ENCODE measurements at places on chromosomes 16 and 17. TPM values are rescaled to one million over a fixed set of nuclear protein-coding genes. Genes with fewer than 3 reads are reported as not detected.

DNAI2 gene
- total RNA-seq: not detected

PERCC1 gene
- total RNA-seq: not detected

NAGLU gene
- 32.9 TPM for total RNA-seq

ASPHD1 gene
- total RNA-seq: 1.0 TPM

ACAP1 gene
- total RNA-seq: 1.5 TPM

CHD9NB gene
- 1.2 TPM for total RNA-seq

GNAO1 gene
- 0.26 TPM for total RNA-seq

NPIPA5 gene
- not detected for total RNA-seq

USP10 gene
- 36.6 TPM for total RNA-seq

DNA sequence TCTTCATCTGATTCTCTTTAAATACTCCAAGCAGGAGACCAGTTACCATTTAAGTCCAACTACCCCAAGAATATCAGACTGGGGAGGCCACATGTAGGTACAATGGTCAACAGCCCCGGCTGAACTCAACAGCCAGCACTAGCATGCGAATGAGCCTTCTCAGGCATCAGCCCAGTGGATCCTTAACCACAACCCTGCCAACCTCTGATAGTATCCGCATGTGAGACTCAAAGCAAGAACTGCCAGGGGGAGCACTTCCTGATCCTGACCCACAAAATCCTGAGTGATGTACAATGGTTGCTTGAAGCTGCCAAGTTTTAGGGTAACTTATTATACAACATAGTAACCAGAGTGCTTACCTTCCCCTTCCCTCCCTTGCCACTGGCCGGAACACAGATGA is 4.0 kb downstream of the PYY start:
- no peak overlapping the region for H3K4me3 ChIP-seq
- DNase-seq: no peak
- no peaks in the 10 kb centered on the region for H3K36me3 ChIP-seq
- no peak overlapping the region for H3K27ac ChIP-seq

DNA sequence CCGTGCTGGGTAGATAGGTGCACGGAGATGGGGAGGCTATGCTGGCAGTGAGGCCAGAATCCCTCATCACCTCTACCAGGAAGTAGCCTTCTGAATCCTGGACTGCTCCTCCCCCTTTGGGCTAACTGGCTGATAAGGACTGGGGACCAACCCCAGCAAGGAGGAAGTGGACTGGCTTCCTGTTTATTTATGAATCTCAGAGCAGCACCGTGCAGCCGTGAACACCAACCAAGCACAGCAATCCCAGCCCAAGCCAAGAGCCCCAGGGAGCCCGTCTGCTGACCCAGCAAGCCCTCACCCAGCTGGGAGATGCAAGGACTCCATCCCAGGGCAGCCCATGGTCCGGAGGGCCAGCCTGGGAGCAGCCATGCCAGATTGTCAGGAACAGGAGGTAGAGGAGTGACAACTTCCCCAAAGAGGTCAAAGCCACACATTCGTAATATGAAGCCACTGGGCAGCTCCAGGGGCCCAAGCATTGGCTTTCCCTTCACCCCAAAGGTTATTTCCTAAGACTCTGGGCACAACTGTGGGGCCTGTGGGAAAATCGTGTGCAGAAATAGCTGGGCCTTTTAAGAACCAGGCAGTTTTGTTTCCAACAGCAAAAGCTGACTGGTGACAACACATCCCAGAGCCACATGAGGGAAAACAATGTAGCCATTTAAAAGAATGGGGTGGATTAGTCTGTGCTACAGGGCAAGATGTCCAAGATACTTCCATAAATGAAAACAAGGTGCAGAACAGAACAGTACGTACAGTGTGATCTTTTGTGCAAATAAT is 23.9 kb downstream of the PHB1 start:
- no peaks in the 10 kb centered on the region for H3K36me3 ChIP-seq
- H3K4me3 ChIP-seq: no peak overlapping the region
- no peaks in the 10 kb centered on the region for H3K27me3 ChIP-seq
- no peak for DNase-seq
- no peaks in the 10 kb centered on the region for H3K4me1 ChIP-seq

DNA sequence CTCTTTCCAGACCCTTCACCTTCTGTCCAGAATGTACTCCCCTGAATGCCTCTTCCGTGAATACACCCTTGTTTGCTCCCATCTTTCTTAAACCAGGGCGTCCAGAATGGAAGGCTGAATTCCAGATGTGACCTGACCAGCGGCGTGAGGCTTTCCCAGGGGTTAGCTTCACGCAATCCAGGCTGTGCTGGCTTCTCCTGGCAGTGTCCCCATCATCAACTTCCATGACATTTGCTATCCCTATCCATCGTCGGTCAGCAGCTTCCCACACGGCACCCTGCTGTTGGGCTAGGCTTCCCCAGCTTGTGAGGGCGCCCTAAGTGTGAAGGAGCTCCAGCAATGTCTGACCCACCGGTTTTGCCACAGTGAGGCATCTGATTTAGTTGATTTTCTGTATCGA is 339.8 kb upstream of the TNRC6C start:
- H3K36me3 ChIP-seq: no peaks in the 10 kb centered on the region
- no peaks in the 10 kb centered on the region for H3K27me3 ChIP-seq
- DNase-seq: no peak

GRCh38 chr16:3908951-3909437 is 28.5 kb upstream of the CREBBP start:
- H3K27ac ChIP-seq: no peak overlapping the region
- no peaks in the 10 kb centered on the region for H3K36me3 ChIP-seq
- H3K27me3 ChIP-seq: no peaks in the 10 kb centered on the region
- no peak overlapping the region for H3K4me3 ChIP-seq
- DNase-seq: no peak

- H3K27me3 ChIP-seq: no peaks in the 10 kb centered on the region
- H3K4me3 ChIP-seq: no peak overlapping the region
- no peaks in the 10 kb centered on the region for H3K36me3 ChIP-seq
- H3K4me1 ChIP-seq: no peaks in the 10 kb centered on the region
- no peak for DNase-seq
Observed at GRCh38 chr16:67490335-67491096, 7.2 kb upstream of the AGRP start.

DNA sequence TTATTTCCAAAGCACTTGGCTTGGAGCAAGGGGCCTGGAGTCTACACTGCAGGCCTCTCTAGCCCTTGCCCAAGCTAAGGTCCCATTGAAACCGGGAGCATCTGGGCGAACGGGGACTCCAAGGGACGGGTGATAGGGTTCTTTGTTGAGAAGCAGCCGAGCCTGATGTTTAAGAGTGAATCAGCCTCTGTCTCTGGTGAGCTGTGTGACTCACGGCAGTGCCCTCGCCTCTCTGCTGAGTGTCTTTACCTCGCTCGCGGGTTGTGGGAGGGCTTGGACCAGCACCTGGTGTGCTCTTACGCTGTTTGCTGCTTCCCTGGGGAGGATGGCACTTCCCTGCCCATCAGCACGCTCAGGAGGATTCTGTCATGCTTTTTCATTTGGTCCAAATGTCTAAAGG is 1.3 kb downstream of the HGS start:
- DNase-seq: no peak
- no peak overlapping the region for H3K27ac ChIP-seq
- H3K4me1 ChIP-seq: peaks cover 19% of the 10 kb centered on the region

GRCh38 chr16:50244504-50245416 is 21.6 kb upstream of the ADCY7 start:
- DNase-seq: no peak
- peak overlapping the region; percentile 46 for H3K4me3 ChIP-seq
- no peaks in the 10 kb centered on the region for H3K4me1 ChIP-seq
- H3K27ac ChIP-seq: no peak overlapping the region
- H3K36me3 ChIP-seq: no peaks in the 10 kb centered on the region

GRCh38 chr17:77089124-77089490 is 51.7 kb upstream of the SEC14L1 start:
- peak overlapping the region; percentile 95 for H3K27ac ChIP-seq
- peaks cover 4% of the 10 kb centered on the region for H3K4me1 ChIP-seq
- no peaks in the 10 kb centered on the region for H3K27me3 ChIP-seq

GRCh38 chr16:2712546-2712945 is 7.5 kb downstream of the PRSS27 start:
- DNase-seq: no peak
- H3K27ac ChIP-seq: no peak overlapping the region
- no peaks in the 10 kb centered on the region for H3K36me3 ChIP-seq
- no peak overlapping the region for H3K4me3 ChIP-seq

DNA sequence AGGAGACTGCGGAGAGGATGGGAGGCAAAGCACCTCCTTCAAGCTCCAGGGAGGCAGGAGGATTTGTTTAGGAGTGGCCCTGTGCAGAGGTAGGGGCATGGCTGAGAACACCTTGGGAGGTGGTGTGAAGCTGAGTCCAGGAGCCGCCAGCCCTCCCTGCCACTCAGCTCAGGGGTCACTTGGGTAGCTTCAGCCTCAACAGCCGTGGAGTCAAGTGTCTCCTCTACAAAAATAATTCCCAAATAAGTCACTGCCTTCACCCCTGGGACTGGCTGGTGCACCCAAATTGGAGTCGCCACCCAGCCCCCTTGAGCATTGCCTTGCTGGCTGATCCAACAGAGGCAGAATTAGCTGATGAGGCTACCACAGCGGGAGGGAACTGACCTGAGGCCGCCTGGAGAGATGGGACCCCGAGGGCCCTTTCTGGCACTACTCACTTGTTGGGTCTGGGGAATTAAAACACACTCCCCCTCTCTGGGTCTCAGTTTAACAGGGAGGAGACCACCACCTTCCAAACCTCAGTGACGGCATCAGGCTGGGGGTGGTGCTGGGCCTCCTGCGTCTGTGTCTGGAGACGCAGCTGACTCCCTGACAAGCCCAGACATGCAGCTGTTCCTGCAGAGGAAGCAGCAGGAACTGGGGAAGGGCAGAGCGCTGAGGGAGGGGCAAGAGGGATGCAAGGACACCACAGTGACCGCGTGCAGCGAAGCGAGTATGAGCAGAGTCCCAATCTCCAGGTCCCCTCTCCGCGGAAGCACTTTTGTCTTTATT is 87.9 kb upstream of the TOB1 start:
- peak overlapping the region; percentile 68 for H3K27ac ChIP-seq
- no peak for DNase-seq
- H3K4me1 ChIP-seq: peaks cover 3% of the 10 kb centered on the region
- H3K36me3 ChIP-seq: no peaks in the 10 kb centered on the region
- no peak overlapping the region for H3K4me3 ChIP-seq

DNA sequence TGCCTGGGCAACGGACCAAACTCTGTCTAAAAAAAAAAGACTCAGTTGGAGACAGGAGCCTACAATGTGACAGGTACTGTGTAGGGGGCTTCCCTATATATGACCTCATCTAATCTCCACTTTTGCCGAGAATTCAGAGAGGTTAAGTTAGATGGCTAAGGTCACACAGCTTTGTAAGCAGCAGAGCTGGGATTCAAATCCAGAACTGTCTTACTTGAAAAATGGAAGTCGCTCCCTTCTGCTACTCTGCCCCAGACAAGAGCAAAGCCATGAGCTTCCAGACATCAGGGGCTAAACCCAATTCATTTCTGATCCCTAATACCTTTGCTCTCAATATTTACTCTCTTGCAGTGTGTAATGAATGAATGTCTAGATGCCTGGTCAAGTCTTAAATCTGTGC is 41.5 kb upstream of the ABCC12 start:
- no peaks in the 10 kb centered on the region for H3K36me3 ChIP-seq
- H3K4me1 ChIP-seq: no peaks in the 10 kb centered on the region
- H3K27ac ChIP-seq: no peak overlapping the region

- no peaks in the 10 kb centered on the region for H3K27me3 ChIP-seq
- H3K36me3 ChIP-seq: no peaks in the 10 kb centered on the region
- H3K27ac ChIP-seq: peak overlapping the region; percentile 16
- H3K4me3 ChIP-seq: no peak overlapping the region
- DNase-seq: no peak
- no peaks in the 10 kb centered on the region for H3K4me1 ChIP-seq
Observed at GRCh38 chr17:27573971-27574525, 56.9 kb upstream of the LGALS9 start.

- H3K4me1 ChIP-seq: no peaks in the 10 kb centered on the region
- no peaks in the 10 kb centered on the region for H3K36me3 ChIP-seq
- no peaks in the 10 kb centered on the region for H3K27me3 ChIP-seq
- peak overlapping the region; percentile 92 for H3K4me3 ChIP-seq
Observed at GRCh38 chr17:28812748-28813377, 29.7 kb downstream of the FAM222B start.
